ENCODE measurements at places on chromosomes 6 and 20.

GRCh38 chr20:24895431-24895830 is 53.6 kb upstream of the CST7 start:
- no peak for DNase-seq

GRCh38 chr20:6575912-6576401 is 191.5 kb upstream of the BMP2 start:
- DNase-seq = peak; percentile 97

DNA sequence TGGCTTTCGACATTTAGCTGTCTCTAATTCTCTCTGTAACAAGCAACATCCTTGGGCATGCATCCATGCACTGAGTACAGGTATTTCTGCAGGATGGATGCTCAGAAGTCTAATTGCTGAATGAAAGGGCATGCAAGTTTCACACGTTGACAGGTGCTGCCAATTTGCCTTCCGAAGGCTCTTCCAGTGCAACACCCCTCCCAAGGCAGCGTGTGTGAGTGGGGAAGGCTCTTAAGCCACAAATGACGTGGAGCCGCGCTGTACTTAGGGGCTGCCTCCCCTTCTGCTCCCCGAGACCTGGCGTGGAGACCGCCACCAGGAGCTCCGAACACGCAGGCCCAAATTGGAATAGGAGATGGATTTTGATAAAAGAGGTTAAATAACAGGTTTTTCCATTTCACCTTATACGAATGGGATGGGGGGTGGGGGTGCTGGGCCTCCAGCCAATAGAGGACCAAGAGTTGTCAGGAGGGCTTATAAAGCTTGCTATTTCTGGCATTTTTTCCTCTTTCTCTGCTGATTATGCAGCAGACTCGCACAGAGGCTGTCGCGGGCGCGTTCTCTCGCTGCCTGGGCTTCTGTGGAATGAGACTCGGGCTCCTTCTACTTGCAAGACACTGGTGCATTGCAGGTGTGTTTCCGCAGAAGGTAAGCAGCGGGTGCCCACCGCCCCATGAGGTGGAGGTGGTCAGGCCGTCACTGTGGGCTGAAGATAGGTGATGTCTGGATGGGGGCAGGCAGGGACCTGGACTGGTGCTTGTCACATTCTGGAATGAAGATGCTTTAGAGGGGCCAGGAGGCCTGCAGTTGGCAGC is 30.9 kb downstream of the TOX2 start:
- no peak for DNase-seq

DNA sequence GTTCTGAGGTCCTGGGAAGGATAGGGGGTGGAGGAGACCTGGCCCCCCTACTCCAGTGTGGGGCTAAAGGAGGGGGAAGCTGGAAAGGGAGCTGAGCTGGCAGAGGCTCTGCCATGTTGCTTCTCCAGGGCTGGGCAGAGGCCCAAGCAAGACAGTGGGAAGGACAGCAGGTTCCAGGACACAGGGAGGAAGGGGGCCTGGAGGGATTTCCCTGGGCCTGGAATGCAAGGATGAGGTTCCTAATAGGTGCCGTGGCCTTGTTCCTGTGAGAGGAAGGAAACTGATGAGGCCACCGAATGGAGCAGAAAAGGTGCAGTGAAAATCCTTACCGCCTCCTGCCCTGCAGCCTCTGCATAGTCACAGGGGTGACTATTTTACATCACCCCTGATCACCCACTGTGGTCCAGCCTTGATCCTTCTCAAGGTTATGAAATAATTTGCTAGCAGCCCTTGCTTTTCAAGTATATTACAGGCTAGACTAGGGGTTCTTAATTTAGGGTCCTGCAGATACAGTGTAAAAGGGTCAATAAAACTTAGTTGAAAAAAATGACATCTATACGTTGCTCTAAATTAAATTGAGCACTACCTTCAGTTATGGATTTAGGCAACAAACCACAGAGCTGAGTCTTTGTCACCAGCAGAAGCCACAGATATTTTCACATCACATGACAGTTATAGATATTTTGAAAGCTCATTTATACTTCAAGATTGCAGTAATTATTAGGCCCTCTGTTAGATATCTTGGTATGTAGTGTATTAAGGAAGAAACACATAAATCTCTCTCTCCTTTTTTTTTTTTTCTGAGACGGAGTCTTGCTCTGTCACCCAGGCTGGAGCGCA is 45.7 kb upstream of the RNF24 start:
- DNase-seq = no peak

DNA sequence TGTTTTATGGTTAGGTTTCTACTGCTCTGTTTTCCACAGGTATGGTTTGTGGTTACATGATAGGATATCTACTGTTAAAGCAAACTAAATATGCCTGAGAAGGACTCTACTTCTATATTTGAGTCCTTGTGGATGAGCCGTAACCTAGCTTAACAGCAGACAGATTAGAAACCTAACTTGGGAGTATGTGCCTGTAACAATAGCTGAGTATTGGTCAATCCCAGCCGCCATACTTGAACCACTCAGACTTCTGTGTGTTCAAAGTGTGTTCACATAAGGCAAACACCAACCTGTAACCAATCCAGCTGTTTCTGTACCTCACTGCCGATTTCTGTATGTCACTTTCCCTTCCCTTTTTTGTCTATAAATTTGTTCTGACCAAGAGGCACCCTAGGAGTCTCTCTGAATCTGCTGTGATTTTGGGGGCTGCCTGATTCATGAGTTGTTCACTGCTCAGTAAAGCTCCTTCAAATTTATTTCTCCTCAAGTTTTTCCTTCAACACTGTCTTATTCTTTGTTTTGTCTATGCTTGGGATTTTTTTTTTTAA is 37.1 kb downstream of the PHF3 start:
- no peak for DNase-seq

GRCh38 chr6:74534465-74535211 is 671.2 kb downstream of the COL12A1 start:
- DNase-seq = no peak

- no peak for DNase-seq
Measured at GRCh38 chr6:118746825-118747174, 95.4 kb upstream of the CEP85L start.

DNA sequence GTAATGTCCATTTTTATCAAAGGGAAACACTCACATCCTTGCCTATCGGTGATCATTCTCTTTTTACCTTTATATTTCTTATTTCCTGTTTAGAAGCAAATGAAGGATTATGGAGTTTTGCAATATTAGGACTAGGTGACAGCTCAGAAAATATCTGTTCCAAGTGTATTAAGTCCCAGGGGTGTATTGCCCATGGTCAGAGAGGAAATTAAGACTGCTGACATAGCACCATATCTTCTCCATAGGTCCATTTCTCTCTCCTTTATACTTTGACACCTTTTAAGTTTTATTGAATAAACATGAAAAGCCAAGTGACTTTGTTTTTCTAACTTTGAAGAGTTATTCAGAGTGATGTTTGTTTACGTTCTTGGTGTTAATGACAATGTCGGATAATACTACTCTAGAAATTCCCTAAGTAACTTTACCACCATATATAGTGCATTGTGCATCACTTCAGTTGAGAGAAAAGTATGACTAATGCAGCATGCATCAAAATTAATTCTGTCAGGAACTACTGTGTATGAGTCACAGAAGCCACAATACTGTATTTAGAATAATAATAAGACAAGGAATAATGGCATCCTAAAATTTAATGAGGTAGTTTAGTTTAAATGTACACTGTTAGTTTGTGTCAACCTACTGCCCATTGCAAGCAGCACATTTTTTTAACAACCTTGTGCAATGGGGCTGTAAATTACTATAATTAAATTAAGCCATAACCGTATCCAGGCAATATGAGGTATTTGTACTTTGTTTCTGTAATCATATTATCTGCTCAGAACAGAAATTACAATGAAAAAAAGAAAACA is 474.4 kb upstream of the RNF217 start:
- DNase-seq = no peak

DNA sequence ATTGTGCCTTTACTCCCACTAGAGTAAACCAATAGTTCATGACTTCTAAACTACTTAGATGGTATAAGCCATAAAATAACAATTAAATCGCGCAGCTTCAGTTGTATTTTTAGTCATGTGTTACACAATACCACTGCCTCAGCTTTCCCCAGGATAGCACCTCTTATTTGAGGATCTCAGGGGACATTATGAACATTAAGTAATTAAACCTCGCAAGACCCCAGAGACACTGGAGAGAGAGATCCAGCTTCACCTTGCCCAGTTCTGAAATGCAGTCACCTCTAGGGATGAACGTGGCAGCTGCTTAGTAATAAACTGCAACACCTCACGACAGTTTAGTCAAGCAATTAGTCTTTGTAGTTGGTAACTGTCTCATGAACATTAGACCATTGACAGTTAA is 87.1 kb downstream of the CFAP61 start:
- DNase-seq = no peak

DNA sequence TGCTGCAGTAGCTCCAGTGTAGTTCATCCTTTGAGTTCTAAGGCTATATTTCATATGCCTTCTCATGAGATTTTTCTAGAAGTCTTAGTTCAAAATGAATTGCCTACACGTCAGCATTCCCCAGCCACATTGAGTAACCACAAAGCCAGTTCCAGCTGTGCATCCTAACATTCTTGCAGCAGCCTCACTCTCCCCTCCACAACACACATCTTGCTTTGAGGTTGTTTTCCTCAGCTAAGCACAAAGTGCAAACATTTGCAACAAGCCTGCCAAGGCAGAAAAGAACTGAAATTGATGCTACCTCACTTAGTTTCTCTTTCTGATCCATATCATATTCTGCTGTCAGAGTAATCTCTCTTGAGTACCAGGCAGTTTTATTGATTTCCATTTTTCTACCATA is 160.7 kb upstream of the KCNQ5 start:
- DNase-seq = no peak

DNA sequence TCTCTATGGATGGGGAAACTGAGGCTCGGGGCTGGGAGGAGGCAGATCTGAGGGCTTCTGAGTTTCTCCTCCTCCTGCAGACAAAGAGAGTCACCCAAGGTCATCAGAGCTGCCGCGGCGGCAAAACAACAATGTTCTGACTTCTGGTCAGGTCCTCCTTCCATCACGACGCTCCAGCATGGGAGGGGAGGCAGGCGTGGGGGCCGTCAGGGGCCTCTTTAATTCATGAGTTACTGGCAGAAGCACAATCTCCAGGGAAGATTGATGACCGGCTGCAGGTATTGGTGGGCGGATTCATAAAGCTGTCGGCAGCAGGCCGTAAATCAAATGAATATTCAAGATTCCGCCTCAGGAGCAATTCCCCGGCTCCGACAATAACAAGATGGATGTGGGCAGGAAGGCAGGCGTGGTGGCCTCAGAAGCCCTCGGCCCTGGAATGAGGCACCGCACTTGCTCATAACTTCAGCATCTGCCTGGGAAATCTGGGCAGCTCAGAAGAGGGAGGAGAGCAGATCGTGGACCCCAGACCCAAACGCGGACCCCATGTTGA is 19.1 kb downstream of the PCK1 start:
- DNase-seq = no peak

DNA sequence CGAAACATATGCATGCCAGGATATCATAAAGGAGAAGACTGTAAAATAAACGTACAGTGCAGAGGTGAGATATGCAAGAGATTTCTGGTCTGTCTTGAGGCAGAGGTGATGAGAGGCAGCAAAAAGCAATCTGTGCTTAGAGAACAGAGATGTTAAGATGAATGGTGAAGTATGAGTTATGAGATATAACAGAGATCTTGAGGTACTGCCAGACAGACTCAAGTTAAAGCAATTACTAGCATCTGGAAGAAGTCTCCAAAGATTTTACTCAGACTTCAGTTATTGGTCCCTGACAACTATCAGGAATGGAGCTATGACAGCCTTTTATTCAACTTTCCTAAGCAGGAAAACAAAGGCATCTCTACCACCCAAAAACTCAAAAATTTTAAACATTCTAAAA is 122.8 kb upstream of the DST start:
- DNase-seq = no peak

DNA sequence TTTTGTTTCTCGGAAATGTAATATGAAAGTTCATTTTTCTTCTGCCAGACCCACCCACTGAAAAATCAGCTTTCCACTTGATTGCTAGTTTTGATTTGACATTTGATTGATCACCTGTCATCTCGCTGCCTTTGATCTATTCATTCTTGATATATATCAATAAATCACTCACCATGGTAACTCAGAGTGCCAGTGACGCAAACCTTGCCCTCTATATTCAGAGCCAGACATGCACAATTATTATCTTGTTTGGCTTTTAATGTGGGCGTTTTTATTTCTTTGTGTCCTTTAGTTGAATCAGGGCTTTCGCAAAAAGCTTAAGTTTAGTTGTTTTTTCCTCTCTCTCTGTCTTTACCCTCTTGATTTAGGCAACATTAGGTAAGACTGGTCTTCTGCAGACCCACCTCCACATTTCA is 2.0 kb downstream of the TSHZ2 start:
- DNase-seq = no peak

GRCh38 chr6:69673298-69673697 is 123.5 kb downstream of the LMBRD1 start:
- no peak for DNase-seq

- peak; percentile 64 for DNase-seq
Measured at GRCh38 chr20:62598761-62599194, 43.5 kb upstream of the SLCO4A1 start.

- no peak for DNase-seq
Measured at GRCh38 chr20:45253261-45253660, 1.1 kb downstream of the SLPI start.

DNA sequence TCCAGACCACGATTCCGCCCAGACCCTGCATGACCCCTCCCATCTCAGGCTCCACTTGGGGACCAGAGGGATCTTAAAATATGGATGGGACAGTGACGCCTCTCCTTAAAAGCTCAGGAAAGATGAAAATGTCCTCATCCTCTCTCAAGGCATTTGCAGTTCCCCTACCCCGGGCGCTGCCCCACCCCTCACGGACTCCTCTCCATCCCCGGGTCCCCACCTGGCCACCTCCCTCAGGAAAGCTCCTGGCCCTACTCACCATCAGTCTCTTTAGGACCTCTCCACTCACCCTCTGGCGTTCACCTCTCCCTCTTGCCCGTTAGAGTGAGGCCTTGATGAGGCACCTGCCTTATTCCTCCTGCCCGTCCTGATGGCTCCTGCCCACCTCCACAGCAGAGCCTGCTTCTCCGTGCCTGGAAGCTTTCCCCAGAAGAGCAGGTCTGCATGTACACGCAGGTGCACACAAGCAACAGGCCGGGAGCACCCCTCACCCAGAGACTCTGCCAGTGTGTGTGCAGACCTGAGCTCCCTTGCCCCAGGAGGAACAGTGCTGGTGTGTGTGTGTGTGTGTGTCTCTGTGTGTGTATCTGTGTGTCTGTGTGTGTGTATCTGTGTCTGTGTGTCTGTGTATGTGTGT is 105.6 kb upstream of the NXT1 start:
- DNase-seq = no peak

DNA sequence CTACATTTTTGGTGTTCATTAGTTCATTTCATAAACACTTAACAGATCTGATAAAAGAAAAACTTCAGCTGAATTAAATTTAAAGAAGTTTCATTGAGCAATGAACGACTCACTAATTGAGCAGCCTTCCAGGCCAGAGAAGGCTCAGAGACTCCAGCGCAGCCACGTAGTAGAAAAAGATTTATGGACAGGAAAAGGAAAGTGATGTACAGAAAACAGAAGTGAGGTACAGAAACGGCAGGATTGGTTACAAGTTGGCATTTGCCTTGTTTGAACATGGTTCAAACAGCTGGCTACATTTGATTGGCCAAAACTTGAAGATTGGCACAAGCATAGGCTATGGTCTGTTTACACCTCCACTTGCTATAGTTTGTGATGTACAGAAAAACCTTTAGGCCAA is 166.3 kb upstream of the DTNBP1 start:
- DNase-seq = no peak
